ENCODE measurements at places on chromosomes 6 and 20.
A peak's percentile ranks its signal among the peaks of the same experiment; 100 is the strongest.

- DNase-seq, result peak; percentile 50
Measured at GRCh38 chr20:3563548-3564177, 92.8 kb downstream of the ATRN start.

DNA sequence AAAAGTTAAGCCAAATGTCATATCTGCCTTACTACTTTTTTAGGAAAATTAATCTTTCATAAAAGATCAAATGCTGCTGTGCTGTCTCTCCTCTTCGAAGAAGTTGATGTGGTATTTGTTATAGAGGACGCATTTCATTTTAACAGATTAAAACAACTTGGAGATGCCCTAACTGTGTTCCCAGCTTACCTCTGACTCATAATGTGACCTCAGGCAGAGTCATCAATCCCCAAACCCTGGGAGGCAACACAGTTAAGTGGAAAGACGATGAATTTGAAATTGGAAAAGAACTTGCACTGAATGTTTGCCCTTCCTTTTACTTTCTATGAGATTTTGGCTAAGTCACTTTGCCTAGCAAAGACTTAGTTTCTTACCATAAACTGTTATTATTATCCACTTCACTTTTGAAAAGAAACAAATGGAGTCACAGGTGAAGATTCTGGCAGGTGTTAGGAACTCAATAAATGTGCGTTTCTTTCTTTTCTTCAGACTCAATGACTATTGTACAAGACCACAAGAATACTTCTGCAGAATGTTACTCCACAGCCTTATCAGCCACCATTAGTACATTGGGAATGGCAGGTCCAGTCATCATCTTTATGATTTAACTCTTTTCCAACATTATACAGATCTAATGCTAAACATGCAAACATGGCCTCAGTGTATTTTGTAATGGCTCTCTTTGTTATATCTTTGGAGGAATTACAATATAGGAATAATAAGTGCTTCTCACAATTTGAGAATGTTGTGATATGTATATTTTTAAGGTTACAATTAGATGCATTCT lies 102.6 kb downstream of the COL21A1 start:
- DNase-seq, result no peak

DNA sequence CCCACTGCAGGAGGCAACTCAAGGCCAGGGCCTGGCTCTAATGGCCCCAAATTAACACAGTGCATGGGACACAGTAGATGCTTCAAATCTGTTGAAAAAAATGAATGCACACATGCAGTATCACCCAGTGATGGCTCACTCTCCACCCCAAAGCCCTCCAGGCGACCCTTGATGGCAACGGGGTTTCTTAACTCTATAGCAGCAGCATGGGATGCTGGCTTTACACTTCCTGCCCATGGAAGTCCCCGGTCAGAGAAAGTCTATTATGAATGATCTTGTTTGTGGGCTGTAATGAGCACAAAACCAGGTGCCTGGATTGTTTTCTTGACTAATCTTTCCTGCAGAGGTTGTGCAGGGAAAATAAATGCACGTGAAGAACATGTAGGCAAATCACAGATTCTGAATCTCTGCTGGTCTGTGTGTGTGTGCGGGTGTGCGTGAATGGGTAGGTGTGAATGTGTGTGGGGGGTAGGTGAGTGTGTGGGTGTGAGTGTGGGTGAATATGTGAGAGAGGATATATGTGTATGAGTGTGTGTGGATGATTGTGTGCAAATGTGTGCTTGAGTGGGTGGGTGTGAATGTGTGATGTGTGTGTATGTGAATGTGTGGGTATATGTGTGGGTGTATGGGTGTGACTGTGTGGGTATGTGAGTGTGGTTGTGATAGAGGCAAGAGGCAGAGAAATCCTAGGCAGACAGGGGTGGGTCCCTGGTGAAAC lies 60.1 kb upstream of the MLN start:
- DNase-seq, result no peak

- DNase-seq, result no peak
Measured at GRCh38 chr6:156348849-156349248, 428.3 kb upstream of the ARID1B start.

DNA sequence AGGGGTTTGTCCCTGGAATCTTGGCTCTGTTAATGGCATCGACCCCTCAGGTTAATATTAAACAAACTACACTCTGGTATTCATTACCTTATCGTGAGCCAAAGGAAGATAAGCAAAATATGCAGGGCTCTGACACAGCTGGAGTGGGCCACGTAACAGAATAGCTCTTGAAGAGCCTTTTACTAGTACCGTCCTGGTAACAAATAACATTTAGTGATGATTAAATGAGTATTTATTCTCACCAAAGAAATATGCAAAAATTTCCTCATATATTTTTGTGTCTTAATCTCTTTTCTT lies 20.1 kb upstream of the UTRN start:
- no peak for DNase-seq

GRCh38 chr6:139378226-139378625 lies 3.8 kb upstream of the CITED2 start:
- no peak for DNase-seq

DNA sequence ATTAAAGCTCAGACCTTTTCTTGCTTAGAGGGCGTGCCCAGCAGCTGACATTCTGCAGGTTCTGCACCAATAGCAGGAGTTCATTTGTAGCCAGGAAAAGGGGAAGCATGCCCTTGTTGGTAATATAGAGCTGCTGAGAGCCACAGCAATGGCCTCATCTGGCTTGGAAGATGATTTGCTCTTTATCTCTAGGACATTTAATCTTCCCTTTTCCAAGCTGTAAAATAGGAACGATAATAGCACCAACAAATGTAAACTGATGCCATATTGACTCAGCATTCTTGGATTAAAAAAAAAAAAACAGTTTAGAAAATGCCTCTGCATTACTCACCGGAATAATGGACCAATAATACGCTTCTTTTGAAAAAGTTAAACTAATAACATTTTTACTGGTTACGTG lies 93.4 kb upstream of the SLC2A12 start:
- DNase-seq, result peak; percentile 60

DNA sequence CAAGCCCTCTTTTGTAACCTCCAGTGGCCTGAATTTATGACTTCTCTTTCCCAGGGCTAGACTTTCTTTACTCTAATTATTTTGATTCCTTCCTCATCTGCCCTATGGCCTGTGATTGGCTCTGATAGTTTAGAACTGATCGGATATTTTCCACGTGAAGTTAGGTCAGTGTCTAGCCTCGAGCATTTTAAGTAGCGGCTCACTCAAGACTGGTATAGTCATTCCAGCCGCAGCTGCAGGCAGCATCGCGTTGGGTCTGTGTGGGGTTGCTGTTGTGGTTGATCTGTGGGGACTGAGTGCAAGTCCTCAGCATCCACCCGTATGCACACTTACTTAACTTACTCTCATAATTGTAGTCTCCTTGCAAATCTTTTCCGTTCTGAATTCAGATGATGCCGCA lies 105.7 kb downstream of the SMOC2 start:
- no peak for DNase-seq

GRCh38 chr6:2777249-2777648 lies 12.1 kb downstream of the WRNIP1 start:
- DNase-seq, result no peak

DNA sequence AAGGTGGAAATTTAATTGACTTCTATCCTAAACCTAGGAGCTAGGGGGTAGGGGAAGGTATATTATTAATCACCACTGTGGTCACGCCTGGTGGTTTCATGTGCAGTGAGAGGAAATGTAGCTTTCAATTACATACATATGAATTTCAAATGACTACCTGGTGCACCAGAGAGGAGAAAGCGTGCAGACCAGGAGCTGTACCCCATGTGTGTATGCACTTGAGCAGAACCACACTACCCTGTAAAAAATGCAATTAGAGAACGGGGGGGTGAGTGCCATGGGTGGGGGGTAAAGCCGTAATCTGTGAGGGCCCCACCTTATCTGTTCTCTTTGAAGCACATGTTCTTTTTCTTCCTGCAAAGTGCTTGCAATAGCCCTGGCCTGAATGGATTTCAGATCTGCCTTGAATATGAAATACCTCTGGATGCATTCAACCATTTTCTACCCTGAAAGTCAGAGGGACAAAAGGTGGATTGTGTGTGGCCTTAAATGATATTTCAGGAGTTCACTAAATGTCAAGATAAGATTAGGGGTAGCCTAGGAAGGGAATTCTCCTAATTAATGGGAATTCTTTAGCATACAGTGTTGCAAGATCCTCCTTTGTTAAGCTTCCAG lies 30.9 kb upstream of the EDN3 start:
- no peak for DNase-seq

GRCh38 chr20:38108986-38109541 lies 56.0 kb downstream of the TGM2 start:
- DNase-seq, result no peak
